Stimulated activated CD8-positive, alpha-beta memory T cell treated with anti-CD3 and anti-CD28 coated beads, Interleukin-15, amount 100 ng/mL, for 1 hour (primary cell): ENCODE measurements at places on chromosomes 3 and 15.

- DNase-seq = no peak
These were observed 51.6 kb upstream of the LCTL start for GRCh38 chr15:66617137-66618090.

DNA sequence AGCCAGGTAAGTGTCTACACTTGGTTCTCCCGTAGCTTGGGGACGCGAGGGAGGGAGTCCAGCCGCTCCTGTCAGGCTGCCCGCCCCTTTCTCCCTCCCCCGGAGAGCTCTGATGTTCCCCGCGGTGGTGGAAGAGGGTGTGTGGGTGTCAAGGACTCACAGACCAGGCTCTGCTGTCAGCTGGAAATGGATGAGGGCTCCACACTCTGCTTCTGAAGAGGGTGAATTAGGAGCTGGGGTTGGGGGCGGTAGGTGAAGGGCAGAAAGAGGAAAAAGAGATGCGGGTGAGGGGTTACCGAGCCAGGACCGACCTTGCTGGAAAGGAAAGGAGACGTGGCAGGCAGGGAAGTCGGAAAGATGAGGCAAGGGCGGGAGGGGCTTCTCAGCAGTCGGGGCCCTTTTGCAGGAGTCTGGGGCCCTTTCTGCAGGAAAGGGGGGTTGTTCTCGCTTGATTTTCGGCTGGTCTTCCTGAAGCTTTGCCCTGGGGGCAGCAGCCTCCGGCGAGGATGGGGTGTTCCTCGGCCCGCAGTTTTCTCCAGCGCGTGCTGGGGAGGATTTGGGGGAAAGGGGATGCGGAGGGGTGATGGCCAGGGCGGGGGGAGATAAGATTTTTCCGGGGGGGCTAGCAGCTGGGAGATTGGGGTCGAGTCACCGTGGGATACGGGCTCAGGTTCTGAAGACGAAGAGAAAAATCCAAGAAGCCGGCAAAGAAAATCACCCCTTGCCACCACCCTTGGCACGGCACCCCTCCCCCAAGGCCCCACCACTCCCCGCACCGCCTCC, 602 bp upstream of the BAHD1 start:
- no peak for DNase-seq

- no peak for DNase-seq
These were observed 97.8 kb downstream of the SEC22A start for GRCh38 chr3:123299581-123299980.

- DNase-seq = no peak
These were observed 949.0 kb upstream of the SEMA6D start for GRCh38 chr15:46768287-46768686.

DNA sequence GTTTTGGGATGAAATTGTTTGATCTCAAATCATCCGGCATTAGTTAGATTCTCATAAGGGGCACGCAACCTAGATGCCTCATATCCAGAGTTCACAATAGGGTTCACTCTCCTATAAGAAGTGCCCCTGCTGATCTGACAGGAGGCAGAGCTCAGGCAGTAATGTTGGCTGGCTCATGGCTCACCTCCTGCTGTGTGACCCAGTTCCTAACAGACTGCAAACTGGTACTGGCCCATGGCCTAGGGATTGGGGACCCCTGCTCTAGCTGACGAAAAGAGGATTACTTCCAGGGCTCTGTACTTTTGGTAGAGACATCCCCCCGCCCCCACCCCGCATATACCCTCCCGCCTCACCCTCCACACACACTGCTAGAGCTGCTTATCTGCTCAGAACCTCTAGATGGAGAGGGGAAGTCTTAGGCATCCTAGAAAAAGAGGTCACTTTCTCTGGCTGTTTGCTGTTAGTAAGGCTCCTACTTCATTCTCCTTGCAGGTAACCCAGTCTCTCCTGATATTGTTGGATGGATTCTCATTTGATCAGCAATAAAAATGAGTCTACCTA, 923.1 kb downstream of the CADM2 start:
- DNase-seq = no peak

- no peak for DNase-seq
These were observed 82.5 kb upstream of the PSMD6 start for GRCh38 chr3:64105816-64106215.

DNA sequence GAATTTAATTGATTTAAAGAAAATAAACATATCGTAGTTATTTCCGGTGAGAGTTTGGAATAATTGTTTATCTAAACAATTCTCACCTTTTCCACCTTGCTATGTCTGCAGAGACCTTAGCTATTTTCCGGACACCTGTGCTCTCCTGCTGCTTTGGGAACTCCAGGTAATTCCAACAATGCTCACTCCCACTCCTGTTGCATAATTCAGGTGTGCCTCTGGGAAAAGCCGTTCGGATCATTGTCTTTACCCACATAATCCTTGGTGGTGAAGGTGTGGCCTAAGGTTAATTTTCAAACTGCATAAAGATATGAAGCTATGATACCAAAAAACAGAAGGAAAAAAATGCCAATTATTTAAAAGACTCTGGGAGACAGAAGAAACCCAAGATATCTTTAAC, 59.4 kb downstream of the LDHAL6B start:
- no peak for DNase-seq

- no peak for DNase-seq
These were observed 78.5 kb downstream of the OCA2 start for GRCh38 chr15:28020644-28021043.

- no peak for DNase-seq
These were observed 311.4 kb downstream of the EPHB1 start for GRCh38 chr3:135106445-135106844.

- DNase-seq = no peak
These were observed 40.5 kb downstream of the SST start for GRCh38 chr3:187629711-187630110.

GRCh38 chr3:128328546-128329458, 137.9 kb downstream of the DNAJB8 start:
- no peak for DNase-seq

DNA sequence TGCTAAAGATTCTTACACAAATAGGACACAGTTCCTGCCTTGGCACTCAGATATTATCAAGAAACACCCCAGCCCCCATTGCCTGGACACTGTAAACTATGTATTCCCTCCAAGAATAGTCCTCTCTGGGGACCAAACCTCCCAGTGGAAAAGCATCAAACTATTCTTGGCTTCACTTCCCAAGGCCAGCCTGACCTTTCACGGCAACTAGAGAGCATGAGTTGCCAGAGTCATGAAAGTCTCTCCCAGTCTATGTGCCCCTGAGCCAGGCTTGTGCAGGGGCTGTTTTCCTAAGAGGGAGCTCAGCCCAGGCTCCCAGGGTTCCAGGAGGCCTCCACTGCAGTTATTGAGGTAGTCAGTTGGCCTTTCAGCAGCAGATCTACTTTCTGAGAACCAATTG, 251.9 kb upstream of the TGFBR2 start:
- DNase-seq = no peak

DNA sequence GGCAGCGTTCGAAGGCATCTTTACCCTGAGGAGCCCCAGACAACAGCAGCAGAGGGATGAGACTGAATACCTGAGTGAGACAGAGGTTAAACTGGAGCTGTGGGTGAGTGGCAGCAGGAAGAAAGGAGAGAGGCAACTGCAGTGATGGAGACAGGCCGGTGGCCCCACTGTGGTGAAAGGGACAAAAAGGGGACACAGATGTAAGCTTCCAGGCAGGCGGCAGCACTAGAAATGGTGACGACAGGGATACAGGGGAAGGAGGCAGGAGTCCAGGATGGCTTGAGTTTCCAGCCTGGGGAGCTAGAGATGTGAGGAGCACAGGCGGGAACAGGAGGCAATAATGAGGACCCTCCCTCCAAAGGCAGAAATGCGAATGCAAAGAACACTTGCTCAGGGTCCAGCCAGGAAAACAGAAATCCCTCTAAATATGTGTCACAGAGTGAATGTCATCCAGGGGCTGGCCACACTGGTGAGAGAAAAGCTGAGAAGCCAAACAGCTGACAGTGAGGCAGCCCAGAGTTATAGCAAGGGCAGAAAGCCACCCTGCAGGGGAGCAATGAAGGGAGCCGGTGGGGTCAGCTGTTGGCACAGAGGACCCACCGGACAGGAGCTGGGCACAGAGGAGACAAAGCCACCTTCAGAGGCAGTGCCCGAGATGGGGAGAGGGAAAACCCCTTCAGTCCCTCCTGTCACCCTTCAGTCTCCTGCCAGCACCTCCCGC, 70.1 kb downstream of the TBC1D2B start:
- DNase-seq = no peak

GRCh38 chr3:125643172-125643571, 47.9 kb upstream of the OSBPL11 start:
- no peak for DNase-seq

DNA sequence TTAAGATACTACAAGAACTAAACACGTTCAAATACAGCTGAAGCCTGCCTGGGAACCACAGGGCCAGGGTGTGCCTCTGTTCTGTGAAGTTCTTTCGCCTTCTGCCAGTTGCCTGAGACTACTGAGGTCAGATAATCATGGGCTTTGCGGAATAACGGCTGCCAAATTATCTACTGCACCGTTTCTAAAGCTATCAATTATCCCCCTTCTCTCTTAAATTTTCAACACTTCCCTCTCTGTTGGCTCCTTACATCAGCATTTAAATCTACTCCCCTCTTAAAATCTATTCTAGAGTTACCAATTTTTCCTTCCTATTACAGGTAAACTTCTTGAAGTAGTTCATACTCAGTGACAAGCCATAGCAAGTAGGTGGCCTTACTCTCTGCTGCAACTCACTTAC, 6.2 kb upstream of the NEO1 start:
- DNase-seq = no peak

DNA sequence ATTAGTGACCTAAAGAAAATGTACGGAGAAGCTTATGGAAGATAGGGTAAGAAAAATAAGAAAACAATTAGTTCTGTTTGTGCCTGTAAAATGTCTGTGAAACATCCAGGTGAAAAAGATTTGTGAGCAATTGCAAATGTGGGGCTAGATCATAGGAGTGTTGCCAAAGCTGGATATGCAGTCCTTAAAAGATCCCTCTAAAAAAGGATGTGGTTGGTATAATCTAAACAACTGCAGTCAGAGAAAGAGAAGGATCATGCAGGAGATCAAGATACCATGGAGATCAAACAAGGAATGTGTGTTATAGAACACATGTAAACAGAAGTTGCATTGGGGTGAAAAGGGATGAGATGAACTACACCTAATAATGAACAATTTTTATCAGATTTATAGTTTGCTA, 116.8 kb downstream of the ALCAM start:
- DNase-seq = no peak

DNA sequence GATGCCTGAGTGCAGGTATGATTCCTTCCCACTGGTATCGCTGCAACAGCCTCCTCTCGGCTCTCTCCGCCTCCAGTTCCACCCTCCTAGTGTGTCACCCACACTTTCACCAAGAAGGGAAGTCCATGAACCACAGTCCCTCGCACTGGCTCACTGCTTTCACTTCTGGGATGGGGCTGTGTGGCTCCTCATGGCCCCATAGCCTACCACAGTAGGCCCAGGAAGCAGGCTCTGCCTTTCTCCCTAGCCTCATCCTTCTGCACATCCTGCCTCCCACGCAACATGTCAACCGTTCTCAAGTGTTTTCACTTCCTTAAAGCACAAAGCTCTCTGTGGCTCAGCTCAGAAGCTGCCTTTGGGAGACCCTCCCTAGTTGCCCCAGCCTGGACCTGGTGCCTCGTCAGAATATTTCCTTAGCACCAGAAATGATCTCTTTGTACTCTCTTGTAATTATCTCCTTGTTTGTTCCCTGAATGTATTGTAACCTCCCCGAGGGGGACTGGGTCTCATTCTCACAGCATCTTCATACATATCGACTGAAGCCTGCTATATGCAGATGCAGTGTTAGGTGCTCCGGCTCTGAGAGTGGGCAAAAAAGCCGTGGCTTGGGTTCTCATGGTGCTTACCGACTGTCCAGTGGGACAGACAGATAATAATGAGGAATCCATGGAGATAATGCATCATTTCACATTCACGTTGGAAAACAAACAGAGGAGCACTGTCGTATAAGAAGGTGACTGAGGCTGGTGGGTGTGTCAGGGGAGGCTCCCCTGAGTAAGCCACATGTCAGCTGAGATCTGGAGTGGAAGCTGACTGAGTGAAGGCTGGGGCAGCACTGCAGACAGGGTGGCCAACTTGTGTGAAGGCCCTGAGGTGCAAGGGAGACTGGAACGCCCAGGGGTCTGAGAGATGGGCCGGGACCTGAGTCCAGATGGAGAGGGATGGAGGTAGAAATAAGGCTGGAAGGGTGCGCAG, 107.1 kb downstream of the DGKG start:
- DNase-seq = no peak

DNA sequence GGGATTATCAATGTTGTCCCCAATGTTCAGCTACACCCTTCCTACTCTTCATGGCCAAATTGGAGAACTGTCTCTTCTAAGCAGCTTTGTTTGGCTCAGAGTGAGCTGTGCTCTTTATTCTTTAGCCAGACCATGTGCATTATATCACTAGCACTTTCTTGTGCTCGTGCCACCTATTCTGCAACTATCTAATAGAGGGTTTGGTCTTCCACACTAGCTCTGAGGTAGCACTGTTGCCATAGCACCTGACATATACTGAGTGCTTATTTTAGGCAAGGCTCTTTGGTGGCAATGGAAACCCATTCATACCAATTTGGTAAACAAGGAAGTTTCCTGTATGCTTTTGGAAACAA, 394.3 kb upstream of the C2CD4B start:
- DNase-seq = no peak

DNA sequence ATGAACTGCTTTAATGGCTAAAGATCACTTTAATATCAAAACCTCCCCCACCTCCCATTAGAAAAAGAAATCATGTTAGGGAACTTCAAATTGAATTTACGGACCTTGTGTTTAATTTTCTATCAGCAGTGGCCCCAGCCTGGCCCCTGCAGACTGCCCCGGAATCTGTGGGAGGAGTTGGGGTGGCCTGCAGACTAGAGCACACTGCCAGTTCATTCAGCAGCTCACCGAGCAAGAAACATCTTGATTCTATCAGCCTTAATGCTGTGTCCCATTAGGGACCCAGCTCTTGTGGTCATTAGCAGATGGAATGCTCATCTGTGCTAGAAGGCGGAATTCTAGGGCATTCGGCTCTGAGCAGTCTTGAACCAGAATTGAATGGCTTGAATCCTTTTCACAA, 54.2 kb downstream of the FLNB start:
- no peak for DNase-seq

- DNase-seq = no peak
These were observed 113.7 kb downstream of the MYO5A start for GRCh38 chr15:52414936-52415335.

GRCh38 chr3:141326123-141326522, 42.2 kb upstream of the ZBTB38 start:
- no peak for DNase-seq

- no peak for DNase-seq
These were observed 104.0 kb downstream of the KLHL25 start for GRCh38 chr15:85690561-85691231.
